ENCODE measurements at places on chromosomes 6 and 20.

- DNase-seq = no peak
Measured at GRCh38 chr20:45100563-45101245, at the start of gene KCNS1. Gene KCNS1, minus strand, starts transcription at chr20:45101127. Its CDS starts 1,891 bp downstream, at chr20:45099236.

GRCh38 chr6:138088326-138088762 lies 18.9 kb downstream of the PERP start:
- DNase-seq = no peak

DNA sequence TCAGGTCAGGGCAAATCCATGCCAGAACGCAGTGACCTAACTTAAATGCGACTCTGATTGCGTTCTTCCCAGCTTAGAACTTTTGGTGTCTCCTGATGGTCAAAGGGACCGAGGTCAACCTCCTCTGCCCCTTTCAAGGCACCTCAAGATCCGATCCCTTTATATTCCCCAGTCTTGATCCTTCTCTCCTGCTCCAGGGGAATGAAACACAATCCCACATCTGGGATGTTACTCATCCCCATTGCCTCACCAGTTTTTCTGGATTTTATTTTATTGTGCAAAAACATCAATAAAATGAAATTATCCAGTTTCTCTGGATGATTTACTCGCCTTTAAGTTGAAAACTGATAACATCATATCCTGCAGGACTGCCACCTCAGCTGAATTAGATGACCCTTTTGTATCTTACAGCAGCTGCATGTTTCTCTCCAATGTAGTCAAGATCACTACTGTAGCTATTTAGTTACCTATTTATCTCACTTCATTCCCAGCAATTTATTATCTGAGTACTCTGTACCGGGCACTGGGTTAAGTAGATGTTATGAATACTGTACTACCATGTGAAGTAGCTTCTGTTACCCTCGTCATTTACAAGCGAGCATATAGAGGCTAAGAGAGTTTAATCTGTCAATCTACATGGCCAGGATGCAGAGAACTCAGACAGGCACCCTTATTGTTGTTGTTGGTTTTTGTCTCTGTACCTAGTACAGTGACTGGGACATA lies 44.0 kb downstream of the IRAK1BP1 start:
- no peak for DNase-seq

DNA sequence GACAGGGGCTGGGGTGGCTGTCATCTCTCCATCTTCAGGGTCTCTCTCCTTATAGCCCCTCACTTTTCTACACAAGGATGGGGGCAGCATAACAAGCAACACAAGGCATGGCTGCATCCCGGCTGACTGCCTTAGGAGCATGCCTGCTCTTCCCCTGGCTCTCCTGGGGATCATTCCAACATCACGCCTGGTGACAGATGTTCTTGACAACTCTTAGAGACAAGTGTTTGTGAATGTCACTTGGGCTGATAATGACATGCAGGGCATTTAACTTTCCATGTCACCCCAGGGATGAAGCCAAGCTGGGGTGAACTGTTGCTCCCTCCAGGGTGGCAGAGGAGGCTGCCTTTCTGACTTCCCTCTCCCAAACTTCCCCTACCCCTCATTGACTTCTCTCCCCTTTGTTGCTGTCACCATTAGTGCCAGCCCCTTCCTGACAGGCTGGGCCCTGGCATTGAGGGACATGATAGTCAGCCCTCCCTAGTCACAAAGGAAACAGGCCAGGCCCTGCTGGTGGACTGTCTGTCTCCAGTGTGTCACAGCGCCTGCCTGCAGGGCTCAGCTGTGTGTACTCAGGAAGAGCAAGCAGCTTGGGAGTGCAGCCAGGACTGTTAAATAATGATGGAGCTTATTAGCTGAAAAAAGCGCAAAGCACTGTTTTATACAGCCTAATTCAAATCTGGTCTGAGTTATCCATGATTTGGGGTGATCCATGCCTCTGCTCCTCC lies 161.8 kb downstream of the LRFN2 start:
- no peak for DNase-seq

DNA sequence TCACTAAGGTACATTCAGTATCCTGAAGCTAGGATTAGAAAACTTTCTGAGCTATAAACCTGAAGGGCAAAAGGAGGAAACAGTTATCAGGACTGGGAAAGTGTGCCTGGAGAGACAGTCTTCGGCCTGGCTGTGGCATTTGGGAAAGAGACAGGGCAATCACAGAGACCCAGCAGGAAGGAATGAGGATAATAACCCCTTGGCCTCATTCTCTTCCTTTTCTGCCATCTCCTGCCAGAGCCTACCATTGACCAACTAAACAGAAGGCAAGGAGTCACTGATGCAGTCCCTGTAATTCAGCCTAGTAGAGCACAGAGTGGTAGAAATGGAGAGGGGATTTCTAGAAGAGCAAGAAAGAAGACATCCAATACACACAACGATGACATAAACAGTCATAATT lies 359.4 kb downstream of the HDGFL1 start:
- DNase-seq = no peak

DNA sequence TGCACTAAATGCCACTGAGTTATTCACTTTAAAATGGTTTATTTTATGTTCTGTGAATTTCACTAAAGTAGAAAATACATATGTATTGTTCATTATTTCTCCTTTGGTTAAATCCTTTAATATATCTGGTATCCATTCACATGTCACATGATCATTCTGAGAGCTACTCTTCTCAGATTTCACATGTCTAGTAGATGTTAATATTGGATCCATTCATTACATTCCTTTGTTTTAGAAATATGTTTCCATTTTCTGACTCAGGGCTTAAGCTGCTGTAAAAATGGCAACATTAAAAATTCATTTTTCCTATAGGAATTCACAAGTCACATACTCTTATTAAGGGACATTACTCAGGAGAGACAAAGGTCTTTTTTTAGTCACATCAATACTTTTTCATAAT lies 205.4 kb downstream of the ZFAND3 start:
- no peak for DNase-seq

DNA sequence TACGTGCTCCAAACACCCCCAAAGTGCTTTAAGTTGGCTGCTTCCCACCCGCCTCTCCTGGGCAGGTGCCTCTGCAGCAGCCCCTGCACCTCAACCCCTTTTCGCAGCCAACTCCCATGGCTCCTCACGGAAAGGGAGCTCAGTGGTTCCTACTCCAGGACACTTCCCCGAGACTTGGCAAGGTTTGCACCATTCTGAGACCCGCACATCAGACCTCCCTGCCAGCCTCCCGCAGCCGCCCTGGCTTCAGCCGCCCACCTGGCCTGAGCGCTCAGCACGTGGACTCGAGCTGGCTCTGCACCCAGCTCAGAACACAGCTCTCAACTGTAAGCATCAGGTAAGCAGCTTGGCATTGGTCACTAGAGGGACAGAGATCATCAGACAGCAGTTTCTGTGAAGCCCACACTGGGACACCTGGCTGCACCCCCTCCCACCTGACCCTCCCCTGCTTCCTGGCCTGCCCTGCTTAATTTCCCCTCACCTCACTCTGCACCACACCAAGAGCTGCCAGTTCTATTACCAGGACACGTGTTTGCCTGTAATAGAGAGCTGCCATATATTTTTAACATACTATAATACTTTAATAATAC lies 28.5 kb downstream of the GMDS start:
- no peak for DNase-seq

- no peak for DNase-seq
Measured at GRCh38 chr6:113676057-113676456, 181.1 kb upstream of the MARCKS start.

GRCh38 chr20:53805895-53806384 lies 212.3 kb upstream of the ZNF217 start:
- DNase-seq = no peak

DNA sequence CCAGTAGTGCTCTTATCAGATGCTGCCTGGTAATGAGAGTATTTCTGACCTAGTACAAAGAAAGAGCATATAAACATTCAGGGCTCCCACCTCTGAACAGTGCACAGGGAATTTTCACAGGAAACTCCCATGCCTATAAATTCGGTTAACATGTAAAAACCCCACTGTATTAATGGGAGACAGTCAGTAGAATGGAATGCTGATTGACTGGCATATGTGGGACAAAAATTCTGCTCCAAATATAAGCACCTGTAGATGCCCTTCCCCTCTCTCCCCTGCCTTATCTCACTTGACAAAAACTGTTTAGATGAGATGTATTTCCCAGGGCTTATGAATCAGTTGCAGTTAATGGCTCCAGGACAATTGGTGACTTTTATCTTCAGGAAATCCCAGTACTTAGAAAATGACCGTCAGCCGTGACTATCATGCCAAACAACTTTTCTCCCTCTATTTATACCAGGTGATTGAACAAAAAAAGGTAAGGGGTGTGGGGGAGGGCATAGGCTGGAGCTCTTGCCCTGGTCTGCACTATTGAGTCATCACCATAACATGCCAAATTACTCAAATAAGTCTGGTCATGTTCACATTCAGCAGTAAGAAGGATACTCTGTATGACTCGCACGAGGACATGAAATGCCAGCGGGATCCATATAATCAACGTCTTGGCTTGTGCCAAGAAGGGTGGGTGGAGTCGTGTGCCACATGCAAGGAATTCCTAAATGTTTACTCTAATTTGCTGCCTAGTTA lies 176.4 kb upstream of the BMP2 start:
- no peak for DNase-seq

DNA sequence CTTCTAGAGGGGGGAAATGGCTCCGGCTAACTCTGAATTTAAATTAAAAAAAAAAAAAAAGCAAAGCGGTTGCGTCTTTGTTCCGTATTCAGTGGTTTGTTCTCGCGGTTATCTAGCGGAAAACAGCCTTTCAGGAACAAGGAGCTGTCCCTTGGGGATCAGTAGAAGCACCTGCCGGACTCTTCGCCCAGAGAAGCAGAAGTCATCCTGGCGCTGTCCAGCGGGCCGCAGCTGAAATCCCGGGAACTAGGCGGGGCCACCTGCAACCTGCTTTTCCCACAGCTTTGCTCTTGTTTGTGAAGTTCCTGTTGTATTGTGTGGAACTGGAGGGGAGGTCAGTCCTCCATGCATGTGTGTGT lies 43.9 kb upstream of the GJE1 start:
- no peak for DNase-seq

DNA sequence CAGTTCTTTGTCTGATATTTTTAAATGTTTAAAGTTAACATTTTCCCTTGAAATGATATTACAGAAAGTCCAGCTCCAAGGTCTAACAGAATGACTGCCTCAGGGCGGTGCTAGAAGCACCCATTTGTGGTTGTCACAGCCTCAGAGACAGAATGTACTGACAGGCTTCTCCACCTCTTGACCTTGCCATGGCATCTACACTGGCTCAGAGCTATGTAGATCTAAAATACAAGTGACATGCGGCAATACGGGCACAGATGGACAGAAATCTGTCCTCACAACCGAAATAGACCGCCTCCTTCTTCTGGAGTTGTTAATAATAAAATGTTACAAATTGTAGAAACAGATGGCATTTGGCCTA lies 167.2 kb upstream of the THEMIS start:
- DNase-seq = no peak

GRCh38 chr20:16918366-16918765 lies 170.2 kb downstream of the OTOR start:
- no peak for DNase-seq

DNA sequence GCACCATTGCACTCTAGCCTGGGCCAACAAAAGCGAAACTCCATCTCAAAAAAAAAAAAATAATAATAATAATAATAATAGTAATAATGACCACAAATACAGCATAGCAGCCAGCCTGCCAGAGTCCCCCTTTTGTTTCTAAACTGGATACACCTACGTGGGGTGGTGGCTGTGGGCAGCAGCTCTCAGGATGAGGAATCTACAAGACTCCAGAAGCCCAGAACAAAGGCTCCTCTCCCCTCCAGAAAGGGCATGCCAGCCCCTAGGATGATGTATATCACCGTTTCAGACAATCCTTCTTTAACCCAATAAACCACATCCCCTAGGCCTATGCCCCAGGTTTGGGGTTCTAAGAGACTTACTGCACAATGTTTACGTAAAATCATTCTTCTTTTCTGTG lies 155.9 kb downstream of the QRSL1 start:
- DNase-seq = no peak

GRCh38 chr6:70706491-70707123 lies 38.9 kb downstream of the SMAP1 start:
- no peak for DNase-seq

DNA sequence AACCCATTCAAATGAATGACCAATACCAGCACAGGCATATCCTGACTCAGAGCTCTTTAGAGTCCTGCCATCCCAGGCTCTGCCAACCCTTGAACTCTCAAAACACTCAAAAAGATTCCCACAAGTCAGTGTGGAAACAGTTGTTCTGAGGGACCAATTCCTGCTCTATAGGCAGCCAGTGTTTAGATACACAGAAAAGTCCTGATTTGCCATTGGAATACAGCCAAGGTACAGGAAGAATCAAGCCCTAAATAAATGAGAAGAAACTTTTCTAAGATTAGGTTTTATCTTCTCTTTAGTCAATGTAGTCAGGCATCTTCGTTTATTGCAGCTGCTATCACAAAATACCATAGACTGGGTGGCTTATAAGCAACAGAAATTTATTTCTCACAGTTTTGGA lies 626.8 kb upstream of the ARID1B start:
- DNase-seq = no peak

DNA sequence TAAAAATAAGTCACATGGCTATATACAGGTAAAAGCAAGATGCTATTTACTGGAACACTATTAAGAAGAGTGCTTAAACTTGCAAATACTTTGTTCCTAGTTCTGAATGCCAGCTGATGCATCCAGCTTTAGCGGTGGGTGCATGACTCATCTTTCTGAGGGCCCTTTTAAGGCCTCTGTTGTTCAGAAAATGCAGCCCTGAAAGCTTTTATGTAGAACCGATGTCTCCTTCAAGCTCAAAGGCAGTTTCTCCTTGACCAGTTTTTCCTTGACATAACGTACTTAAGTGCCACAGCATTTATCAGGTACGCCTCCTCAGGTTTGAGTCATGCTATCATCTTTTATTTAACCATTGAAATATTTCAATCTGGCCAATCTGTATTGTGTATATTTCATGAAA lies 82.8 kb downstream of the MLIP start:
- DNase-seq = no peak

GRCh38 chr6:42226645-42227143 lies 9.0 kb upstream of the MRPS10 start:
- no peak for DNase-seq

DNA sequence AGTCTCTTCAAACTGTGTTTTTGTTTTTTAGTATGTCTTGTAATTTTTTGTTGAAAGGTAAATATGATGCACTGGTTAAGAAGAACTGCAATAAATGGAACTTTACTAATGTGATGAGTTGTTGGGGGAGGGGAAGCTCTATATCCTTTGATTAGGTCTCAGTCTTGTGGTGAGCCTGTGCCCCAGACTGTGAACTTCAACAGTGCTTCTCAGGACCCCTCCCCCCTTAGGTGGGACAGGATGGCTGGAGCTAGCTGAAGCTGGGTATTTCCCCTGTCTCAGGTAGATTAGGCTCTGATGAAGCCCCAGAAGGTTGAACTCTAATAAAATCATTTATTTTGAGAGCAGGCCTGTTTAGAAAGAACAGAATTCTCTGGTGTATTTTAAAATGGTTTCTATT lies 31.4 kb upstream of the TASP1 start:
- DNase-seq = no peak

- DNase-seq = no peak
Measured at GRCh38 chr6:96631248-96631647, 68.3 kb downstream of the FHL5 start.

Data from GM13976 (cell line).